ENCODE measurements at places on chromosomes 11 and 22.

- no peak for DNase-seq
These were observed 476.9 kb downstream of the MIAT start for GRCh38 chr22:27134315-27134701.

DNA sequence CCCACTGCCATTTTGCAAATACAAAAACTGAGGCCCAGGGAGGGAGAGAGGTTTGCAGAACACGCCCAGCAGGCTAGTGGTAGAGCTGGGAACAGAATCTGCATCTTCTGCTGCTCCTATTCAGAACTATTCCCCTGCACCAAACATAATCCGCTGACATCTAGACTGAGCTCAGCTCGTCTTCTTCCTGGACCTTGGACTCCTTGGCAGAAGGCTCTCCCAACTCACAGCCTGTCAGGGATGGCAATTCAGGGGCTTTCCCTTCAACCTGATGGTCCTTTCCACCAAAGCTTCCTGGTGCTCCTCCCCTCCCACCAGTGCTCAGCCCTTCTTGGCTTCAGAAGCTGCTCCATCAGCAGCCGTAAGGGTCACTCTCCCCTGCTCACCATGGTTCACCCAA, 9.5 kb upstream of the NPAS4 start:
- no peak for DNase-seq

DNA sequence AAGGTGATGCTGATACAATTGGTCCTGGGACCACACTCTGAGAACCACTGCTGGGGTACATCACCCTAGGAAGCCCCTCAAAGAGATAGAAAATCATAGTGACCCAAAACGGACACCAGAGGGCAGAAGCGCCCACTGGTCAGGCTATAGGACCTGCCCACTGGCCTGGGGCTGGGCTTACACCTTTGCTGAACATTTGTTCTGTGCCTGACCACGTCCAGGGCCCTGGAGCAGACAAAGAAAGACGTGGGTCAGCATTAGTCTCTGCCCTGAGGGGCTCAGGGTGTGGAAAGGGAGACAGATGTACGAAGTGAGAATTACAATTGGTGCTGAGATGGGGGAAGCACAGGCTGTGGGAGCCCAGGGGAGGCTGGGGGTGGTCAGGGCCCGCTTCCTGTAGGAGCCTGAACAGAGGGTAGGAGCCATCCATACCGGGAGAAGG, 14.4 kb upstream of the SERPINH1 start:
- DNase-seq: no peak

- no peak for DNase-seq
These were observed 5.9 kb downstream of the RHOG start for GRCh38 chr11:3834664-3835461.

DNA sequence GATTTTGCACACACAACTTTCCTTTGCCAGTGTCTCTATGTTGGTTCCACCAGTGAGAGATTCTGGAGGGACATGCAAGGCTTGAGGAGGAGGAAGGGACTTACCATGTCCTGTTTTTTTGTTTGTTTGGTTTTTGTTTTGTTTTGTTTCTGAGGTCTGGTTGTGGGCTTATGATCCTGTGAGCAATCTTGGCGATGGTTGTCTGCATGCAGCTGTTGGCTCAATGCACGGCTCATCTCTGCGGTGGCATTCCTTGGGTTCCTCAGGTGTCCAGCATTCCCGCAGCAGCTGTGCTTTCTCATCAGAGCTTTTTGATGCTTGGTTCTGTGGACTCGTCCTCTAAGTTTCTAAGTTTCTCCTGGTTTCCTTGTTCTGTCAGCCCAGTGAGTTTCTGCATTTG, 4.8 kb upstream of the NNMT start:
- DNase-seq: no peak

- no peak for DNase-seq
These were observed 27.4 kb downstream of the RPL3 start for GRCh38 chr22:39292031-39292462.

GRCh38 chr11:83023410-83023809, 48.3 kb downstream of the RAB30 start:
- DNase-seq: no peak

DNA sequence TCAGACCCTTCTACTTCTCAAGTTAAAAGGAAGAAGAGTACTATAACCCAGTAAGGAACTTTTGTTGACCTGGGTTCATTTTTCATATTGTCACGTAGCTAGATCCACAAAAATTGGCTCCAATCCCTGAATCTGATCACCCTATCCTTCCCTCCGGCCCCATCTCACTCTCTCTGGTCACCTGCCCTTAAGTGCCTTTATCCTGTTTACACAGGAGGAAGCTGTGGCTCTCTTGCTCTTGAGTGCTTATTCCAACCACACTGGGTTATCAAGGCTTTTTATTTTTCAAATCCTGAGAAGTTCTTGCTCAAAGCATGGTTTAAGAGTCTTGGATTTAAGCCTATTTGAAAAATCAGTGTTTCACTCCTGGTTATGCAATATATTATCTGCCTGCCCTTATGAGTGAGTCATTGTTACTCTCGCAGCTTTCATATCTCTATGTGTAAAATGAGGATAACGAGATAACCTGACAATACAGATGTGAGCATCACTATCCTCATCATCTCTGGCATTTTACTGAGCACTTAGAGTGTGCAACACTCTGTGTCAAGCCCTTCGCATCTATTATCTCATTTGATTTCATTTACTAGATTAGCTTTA, 293.9 kb downstream of the GUCY1A2 start:
- DNase-seq: peak; percentile 47

DNA sequence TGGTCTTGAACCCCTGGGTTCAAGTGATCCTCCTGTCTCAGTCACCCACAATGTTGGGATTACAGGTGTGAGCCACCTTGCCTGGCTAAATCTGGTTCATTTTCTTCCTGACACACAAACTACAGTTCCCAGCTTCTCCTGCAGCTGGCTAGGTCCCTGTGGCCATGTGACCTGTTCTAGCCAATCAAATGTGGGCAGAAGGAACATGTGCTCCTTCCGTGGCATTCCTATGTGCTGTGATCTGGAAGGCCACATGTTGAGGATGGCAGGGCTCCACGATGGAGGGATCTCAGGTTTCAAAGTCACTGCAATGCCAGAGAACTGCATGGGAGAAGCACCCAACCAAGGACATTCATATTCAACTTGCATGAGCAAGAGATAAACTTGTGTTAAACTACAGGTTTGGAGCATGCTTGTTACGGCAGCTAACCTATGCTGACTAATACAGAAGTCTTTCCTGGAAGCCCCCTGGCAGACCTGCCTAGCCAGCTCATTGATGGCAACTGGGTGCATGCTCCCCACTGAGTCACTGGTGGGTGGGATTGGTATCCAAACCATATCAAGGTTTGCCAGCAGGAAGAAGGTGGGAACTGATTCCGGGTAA, 86.0 kb downstream of the RPS6KA4 start:
- no peak for DNase-seq

DNA sequence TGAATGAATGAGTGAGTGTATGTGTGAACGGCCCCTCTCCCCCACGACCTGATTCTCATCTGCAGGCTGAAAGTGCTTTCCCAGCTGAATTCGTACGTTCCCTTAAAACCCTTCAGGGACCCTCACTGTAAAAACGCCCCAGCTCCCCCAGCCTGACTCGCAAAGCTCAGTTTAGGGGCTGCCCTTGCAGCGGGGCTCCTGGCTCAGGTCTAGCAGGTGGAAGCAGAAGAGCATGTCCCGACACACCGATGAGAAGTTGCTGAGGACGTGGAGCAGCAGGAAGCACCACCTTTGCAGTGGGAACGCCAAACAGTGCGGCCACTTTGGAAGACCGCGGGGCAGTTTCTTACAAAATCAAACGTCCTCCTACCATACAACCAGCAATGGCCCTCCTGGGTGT, 3.6 kb upstream of the MRPL23 start:
- no peak for DNase-seq

GRCh38 chr11:105092256-105093239, 47.0 kb downstream of the CARD18 start:
- DNase-seq: no peak

DNA sequence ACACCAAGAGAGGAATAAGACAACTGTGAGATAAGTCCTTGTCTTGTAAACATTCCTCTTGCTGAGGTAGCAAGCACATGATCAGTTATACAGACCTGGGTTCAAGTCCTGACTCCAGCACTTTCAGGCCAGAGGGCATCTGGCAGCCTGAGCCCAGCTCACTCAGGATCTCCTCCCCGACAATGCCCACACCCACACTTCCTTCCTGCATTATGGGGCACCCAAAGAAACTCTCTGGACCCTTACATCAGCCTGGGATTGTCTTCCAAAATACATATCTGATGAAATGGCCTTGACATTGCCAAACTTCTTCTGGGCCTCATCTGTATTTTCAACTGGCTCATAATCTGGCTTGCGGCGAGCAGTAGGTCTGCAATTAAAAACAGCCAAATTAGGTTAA, 48.6 kb downstream of the ARFGAP3 start:
- DNase-seq: no peak

DNA sequence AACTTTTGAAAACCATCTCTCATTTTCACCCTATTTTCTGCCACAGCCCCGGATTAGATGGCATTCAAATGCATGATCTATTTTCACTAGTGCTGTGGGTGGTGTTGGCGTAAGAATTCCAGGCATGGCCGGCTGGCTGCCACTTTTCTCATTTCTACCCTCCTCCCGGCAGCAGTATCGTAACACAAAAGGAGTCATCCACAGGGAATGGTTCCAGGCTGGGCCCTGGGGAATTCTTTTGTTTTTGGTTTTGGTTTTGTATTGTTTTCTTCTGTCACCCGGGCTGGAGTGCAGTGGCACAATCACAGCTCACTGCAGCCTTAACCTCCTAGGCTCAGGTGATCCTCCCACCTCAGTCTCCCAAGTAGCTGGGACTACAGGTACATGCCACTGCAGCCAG, 13.8 kb downstream of the JAML start:
- DNase-seq: no peak

- no peak for DNase-seq
These were observed 449.3 kb downstream of the OPCML start for GRCh38 chr11:133082841-133083488.

- no peak for DNase-seq
These were observed 42.5 kb downstream of the GALNT18 start for GRCh38 chr11:11579012-11579988.

DNA sequence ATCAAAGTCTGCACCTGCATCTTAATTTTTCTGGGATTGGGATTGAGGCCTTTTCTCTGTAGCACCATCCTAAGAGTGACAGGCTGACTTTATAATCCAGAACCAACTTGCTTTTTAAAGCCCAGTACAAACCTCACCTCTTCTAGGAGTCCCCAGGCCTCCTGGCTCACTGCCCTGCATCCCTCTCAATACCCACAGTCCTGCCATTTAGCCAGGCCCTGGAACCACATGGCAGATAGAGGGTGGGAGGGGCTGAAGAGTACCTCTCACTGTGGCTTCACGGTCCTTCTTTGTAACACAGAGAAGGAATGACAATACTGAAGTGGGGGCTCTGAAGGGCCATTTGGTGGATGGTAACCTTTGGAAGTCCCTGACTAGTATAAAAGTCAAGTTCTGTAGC, 63.5 kb upstream of the PHOX2A start:
- peak; percentile 26 for DNase-seq

GRCh38 chr11:109762546-109762945, 330.6 kb upstream of the ZC3H12C start:
- DNase-seq: no peak

GRCh38 chr22:47997612-47998011, 1235.2 kb downstream of the TBC1D22A start:
- DNase-seq: no peak

GRCh38 chr11:135002236-135002635, 590.2 kb upstream of the B3GAT1 start:
- peak; percentile 68 for DNase-seq

GRCh38 chr22:44750481-44750880, 1.9 kb upstream of the ARHGAP8 start:
- DNase-seq: no peak

DNA sequence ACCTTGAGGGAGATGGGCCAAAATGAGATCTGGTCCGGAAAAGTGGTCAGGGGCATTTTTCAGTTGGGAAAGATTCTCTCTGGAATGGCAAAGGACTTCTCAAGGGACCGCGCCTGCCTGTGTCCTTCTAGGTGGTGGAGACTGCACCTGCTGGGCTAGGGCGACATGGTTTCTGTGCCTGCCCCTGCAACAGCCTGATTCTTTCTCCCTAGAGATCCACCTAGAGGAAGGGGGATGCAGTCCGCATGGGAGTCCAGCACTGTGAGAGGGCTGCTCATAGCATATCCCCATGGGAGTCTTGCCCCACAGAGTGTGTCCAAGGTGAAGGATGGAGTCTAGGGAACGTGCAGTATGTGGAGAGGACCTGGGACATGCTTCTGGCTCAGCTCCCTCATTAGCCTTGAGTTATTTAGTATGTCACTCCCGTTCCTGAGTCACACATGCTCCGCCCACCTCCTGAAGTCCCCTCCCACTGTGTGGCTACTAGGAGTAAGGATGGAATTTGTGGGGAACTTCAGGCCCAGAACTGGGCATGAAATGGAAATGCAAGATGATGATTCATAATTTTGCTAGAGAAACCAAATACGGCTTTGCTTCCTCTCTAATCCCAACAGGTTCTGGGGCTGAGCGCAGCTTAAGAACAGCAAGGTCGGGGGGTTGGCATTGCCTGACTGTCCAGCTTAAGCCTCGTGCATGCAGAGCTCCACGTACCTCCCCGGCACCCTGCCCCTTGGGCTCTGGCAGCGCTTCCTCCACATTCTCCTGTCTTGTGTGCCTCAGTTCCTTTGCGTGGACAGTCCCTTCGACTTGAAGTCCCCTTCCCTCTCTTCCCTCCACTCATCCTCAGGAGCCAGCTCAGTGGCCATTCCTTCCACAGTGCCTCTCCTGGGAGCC, 35.0 kb downstream of the GRIK4 start:
- no peak for DNase-seq

Data from NCI-H187 treated with DMSO at 0.1 percent for 48 hours (cell line).